Stimulated activated CD8-positive, alpha-beta memory T cell treated with anti-CD3 and anti-CD28 coated beads, Interleukin-7, amount 100 ng/mL, for 48 hours (primary cell): ENCODE measurements at places on chromosomes 2 and 18.

GRCh38 chr2:233832869-233833311 lies 21.4 kb downstream of the HJURP start:
- DNase-seq, result no peak

DNA sequence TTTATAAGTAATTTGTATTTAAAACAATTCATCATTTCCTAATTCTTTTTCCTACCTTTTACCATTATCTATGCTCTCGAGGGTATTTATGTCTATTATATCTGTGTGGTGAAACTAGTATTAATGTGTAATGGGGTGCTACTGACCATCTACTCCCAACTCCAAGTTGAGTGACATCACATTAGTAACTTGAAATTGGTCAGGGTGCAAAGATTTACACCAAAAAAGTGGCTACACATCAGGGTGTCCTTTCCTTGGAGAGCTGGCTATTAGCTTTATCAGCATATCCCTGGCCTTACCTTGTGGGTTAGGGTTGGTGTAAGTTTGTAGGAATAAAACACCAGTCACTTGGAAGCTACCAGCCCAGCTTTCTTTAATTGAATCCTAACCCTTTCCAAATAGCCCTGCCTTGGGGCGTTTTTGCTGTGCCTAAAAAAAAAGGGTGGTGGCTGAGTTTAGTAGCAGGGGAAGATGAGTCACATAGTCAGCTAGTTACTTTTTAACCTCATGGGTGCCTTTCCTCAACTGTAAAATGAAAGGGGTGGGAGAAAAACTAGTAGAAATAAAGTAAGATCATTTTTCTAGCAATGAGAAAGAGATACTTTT lies 14.0 kb downstream of the ANXA4 start:
- no peak for DNase-seq

DNA sequence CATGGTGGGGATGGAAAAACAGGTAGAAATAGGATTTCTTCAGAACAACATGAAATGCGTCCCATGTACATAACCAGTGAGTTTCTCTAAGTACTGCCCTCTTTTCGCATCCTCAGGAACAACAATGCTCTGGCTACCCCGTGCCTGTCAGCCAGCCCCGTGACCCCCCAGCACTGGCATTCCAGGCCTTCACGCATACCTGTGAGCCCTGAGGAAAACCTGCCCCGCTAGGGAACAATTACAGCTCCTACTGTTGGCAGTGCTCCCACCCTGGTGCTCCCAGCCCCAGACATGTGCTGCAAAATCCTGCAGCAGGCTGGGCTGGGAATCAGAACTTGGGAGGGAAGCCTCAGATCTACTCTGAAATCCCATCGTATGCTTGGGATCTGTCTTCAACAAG lies 9.1 kb downstream of the SMAD7 start:
- DNase-seq, result no peak

DNA sequence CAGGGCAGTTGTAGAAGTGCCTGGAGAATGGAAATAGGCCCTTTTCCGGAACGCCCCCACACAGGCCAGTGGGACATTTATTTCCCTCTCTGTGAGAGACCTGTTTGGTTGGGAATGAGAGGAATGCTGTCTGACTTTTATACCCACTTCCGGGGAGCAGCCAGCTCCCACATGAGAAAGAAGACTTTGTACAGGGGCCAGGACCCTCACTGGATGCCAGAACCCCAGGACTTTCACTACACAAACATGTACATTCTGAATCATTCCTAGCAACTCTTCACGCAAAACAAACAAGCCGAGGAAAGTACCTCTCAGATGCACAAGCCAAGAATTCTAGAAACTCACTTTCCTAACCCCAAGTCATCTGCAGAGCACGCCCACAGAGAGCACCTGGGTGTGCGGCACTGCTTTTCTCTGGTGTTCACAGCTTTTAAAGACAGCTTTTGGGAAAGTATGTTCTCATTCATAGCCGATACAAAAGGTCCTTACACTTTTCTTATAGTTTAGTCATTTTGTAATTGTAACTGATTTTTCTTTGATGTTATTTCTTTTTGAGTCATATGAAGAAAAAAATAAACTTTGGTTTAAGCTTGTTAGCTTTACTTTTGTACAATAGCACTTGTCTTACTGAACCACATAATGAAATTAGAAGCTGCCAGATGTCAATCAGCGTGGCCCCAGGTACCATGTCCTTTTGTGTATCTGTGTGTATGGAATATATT lies 856.1 kb upstream of the ID2 start:
- peak; percentile 13 for DNase-seq

DNA sequence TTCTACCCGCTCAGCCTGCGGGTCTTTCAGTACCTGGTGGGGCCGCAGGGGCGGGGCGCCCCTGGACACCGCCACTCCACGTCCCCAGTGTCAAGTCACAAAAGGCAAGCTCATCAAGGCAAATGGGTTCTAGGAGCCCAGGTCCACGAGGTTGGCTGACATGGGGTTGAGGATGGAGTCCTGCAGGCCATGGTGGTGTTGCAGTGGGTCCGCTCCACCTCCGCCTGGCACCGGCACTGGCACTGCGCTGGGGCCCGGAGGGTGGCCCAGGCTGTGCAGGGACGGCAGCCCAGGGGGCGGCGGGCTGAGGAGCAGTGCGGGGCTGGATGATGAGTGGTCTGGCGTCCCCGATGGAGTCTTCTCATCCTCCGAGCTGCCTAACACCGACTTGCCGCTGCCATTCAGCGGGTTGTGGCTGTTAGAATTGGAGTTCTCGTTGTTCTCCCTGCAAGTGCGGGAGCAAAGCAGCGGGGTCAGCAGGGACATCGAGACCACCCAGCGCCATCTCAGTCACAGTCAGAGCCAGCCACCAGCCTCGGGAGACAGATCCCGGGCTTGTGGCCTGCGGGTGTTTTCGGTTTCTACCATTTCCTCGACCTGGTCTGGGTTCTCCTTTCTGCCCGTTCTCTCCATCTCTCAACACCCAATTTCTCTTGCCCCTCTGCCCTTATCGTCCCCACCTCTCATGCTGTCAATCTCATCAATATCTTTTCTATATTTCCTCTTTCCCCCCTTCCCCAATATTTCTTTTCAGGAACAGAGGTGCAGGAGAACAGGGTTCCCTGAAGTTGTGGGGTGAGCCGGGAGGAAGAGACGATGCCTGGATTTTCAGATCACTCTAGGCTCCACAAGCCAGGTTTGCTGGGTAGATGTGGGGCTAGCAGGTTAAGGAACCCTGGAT lies 3.0 kb downstream of the SIX2 start:
- no peak for DNase-seq

DNA sequence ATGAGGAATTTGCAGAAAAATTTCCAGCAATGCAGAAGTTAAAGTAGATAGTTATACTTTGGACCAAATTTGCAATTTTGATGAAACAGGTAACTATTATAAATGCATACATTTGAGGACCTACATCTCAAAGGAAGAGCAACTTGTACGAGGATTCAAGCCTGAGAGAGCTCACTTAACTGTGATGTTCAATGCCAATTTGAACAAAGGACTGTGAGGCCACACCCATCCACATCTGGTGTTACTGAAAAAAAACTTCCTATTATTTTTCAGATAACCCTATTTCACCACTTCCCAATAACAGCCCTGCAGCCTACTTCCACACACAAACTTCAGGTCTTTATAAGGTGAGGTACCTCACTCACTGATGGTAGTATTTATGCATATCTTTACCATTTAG lies 203.5 kb upstream of the NABP1 start:
- no peak for DNase-seq

- DNase-seq, result no peak
Measured at GRCh38 chr2:222977121-222977520, 74.9 kb upstream of the KCNE4 start.

DNA sequence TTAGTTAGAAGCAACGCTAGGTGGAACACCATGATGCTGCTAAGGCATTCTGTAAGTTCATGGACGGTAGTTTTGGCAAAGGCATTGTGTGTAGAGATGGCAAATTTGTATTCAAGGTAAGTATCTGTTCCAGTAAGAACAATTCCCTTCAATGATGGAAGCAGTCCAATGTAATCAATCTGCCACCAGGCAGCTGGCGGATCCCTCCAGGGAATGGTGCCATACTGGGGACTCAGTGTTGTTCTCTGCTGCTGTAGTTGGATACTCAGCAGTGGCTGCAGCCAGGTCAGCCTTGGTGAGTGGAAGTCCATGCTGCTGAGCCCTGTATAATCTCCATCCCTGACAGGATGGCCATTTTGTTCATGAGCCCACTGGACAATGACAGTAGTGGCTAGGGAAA lies 62.8 kb downstream of the ARL6IP6 start:
- no peak for DNase-seq

DNA sequence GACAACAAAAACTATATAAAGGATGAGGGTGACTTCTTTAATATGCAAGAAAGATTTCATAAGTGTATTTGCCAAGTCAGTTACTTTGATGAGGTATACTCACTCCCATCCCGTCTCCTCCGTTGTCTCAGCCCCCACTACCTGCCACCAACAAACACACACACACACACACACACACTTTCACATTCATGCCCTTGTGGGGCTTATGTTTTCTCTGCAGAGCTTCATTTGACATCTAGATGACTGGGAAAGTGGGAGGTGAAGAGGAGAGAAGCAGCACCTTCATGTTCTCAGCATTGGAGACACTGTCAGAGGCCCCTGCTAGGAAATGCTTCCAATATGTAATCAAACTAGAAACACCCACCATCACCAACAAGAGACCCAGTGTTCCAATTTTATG lies 22.5 kb upstream of the TXNDC2 start:
- no peak for DNase-seq

- DNase-seq, result no peak
Measured at GRCh38 chr18:31162825-31163435, at the start of gene DSC1. Gene DSC1, minus strand, starts transcription at chr18:31162856. Its CDS starts 262 bp downstream, at chr18:31162594.
